Activated T-helper 1 cell treated with anti-CD3 and anti-CD28 coated beads, Interleukin-2, amount 50 U/mL, for 16 hours (primary cell): ENCODE measurements at places on chromosomes 3 and 15.

DNA sequence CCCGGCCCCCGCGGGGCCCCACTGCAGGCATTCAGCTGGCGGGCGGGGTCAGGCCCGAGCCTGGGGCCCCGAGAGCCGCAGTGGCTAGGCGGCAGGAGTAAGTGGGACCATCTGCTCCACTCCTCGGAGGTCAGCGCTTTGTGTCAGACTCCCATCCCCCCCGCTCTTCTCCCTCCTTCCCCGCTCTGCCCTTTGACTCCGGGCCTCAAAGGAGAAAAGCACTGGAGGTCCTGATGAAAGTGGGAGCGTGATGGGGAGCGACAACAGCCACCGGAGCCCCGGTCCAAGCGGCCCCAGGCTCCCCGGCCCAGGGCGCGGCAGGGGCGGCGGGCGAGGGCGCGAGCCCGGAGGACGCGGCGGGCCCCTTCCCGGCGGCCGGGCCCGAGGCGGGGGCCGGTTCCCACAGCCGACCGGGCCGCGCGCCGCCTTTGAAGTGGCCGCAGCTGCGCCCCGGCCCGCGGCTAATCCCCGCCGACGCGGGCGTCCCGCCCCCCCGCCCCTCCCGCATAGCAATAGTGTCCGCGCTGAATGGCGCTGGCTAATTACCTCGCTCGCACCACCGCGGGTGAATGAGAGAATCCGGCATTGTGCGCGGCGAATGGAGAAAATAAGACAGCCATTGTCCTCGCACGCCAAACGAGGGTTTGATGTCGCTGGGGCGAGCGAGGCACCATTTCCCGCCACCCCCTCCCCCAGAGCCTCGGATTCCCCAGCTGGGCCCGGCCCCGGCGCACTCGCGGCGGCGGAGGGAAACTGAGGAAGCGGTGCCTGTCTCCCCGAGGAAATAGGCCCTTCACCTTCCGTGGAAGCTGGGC is 22.4 kb downstream of the IGDCC3 start:
- no peak for DNase-seq

GRCh38 chr15:62521396-62521795 is 356.3 kb upstream of the C2CD4B start:
- DNase-seq: no peak

DNA sequence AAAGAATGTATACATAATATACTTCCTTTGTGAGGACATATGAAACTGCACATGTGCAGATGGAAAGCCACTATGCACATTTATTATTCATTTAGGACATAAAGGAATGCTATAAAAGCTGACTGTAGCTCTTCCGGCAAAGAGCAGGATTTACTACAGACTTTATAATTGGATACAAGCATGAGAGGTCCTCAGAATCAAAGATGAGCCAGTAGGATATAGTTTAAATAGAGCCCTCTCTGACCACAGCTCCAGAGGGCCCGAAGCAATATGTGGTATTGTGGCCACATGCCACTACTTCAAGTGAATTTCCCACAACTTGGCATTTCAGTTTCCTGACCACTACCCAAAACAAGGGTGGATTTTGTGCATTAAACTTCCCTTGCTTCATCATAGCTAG is 140.9 kb downstream of the ATP8B4 start:
- no peak for DNase-seq

DNA sequence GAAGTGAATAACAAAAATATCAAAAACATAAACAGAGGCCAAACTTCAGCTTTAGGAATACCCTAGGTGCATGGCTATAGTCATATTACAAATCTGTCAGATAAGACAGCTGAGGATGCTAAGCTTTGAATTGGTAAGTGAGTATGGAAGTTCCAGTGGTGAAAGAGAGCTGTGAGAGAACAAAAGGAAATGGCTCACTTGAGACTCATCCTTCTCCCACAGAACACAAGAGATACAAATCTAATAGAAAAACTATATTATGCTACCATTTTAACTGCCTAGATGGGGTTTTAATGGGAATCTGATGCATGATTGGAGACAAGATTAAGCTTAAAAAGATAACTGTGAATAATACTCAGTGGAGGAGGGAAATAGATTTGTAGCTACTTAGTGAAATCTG is 21.5 kb upstream of the PEX5L start:
- DNase-seq: no peak

DNA sequence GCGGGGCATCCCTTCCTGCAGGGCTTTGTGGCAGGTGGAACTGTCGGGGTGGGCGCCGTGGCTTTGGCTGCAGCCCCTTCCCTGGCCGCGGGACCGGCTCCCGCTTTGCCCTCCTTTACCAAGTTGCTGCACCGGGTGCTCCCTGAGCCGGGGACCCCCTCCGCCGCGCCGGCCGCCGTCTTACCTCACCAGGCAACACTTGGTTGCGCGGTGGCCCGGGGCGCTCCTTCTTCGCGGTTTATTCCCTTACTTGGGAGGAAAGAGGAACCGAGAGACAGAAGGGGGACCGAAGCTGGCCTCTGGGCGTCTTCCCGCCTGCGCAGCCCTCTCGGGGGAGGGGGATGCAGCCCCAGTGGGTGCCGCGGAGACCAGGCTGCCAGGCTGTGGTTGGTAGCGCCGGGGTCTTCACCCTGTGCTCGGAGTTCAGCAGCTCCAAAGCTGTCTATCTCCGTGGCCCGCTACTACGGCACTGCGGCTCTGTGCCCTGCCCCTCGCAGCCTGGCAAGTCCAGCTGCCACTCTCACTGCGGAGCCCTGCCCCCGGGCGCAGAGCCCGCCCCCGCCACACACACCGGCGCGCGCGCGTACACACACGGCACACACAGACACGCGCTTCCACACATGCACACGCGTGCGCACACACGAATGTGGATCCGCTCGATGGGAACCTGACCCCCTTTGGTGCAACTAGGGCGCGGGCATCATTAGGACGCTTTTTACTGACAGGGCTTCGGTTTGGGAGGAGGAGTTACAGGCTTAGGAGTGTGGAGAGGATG is at the start of gene DGKG:
DGKG (minus strand) TSS at position 473 of the 775 bp plus-strand sequence. CDS start 41,775 bp downstream, outside the sequence.
- no peak for DNase-seq

DNA sequence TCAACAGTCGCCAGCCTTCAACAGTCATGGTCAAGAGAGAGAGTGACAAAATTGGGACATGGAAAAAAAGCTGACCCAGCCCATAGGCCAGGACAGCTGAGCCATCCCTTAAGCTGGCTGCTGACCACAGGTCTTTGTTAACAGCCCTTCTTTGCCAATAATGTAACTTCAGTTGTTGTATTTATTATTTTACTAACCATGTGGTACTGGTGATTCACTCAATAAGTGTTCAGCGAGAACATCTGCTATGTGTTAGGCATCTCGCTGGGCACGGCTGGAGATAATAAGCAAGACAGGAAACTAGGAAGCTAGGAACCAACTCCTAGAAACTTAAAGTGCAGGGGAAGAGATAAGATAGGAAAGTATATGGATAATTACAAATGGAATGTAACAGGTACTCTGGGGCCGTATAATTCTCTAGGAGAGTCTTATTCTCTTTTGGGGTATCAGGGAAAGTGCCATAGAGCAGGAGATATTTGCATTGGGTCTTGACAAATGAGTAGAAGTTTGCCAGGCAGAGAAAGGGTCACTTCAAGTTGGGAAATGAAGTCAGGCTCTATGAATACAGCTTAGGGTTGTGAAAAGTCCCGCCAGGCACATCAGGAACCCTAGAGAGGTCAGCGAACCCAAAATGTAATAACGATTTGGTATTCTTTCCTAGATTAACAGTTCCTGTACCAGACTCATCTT is 84.0 kb upstream of the TRA2B start:
- no peak for DNase-seq
